ENCODE measurements at places on chromosomes 2 and 18. TPM values are rescaled to one million over a fixed set of nuclear protein-coding genes. Genes with fewer than 3 reads are reported as not detected.

ZNF236 gene
- 13.7 TPM for total RNA-seq

POTEF gene
- total RNA-seq, result not detected

- no peaks in the 10 kb centered on the region for H3K4me1 ChIP-seq
- peaks cover 8% of the 10 kb centered on the region for H3K27me3 ChIP-seq
- no peak overlapping the region for H3K4me3 ChIP-seq
Observed at GRCh38 chr2:239689985-239690384, 289.2 kb upstream of the HDAC4 start.

GRCh38 chr18:26121476-26121875, 12.2 kb upstream of the PSMA8 start:
- H3K4me1 ChIP-seq, result no peaks in the 10 kb centered on the region
- no peak overlapping the region for H3K27ac ChIP-seq
- H3K27me3 ChIP-seq, result peaks cover 2% of the 10 kb centered on the region
- H3K4me3 ChIP-seq, result no peak overlapping the region

- no peak overlapping the region for H3K4me3 ChIP-seq
- peaks cover 5% of the 10 kb centered on the region for H3K4me1 ChIP-seq
- H3K27ac ChIP-seq, result no peak overlapping the region
- no peak for DNase-seq
- H3K36me3 ChIP-seq, result no peaks in the 10 kb centered on the region
Observed at GRCh38 chr2:134583997-134584520, 134.7 kb downstream of the TMEM163 start.

LYG2 gene
- not detected for total RNA-seq

GRCh38 chr2:164737612-164738081, 104.0 kb downstream of the COBLL1 start:
- DNase-seq, result peak; percentile 50
- H3K4me1 ChIP-seq, result peaks cover 4% of the 10 kb centered on the region
- H3K27me3 ChIP-seq, result peaks cover 6% of the 10 kb centered on the region
- H3K27ac ChIP-seq, result no peak overlapping the region

REG3G gene
- total RNA-seq, result not detected

ASTL gene
- 2.5 TPM for total RNA-seq

GRCh38 chr2:177296040-177296439, 31.5 kb upstream of the NFE2L2 start:
- DNase-seq, result no peak
- H3K36me3 ChIP-seq, result no peaks in the 10 kb centered on the region
- no peaks in the 10 kb centered on the region for H3K27me3 ChIP-seq

GRCh38 chr2:64523666-64524603, at the start of gene AFTPH:
Gene AFTPH (plus strand): TSS chr2:64524328. CDS start chr2:64551475, 27,147 bp downstream.
- H3K36me3 ChIP-seq, result peaks cover 3% of the 10 kb centered on the region
- peaks cover 30% of the 10 kb centered on the region for H3K4me1 ChIP-seq
- DNase-seq, result peak; percentile 100

DNA sequence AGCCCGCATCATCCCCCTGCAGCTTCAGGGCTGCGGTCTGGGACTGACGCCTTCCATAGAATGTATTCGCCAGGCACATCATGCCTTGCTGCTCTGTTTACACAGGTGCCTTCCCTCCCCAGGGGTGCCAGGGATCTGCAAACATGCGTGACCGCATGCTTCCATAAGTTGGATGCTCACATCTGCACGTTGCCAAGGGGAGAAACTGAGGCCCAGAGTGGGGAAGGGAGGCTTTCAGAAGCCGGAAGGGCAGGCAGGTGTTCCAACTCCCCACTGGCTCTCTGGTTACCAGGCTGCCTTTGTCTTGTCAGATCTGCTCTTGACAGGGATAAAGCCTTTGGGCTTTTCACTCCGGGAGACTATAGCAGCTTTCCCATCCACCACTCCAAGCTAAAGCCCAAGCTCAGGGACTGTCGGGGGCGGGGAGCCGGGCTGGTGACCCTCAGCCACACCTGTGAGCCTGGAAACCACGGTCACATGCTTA, 125.8 kb upstream of the TNP1 start:
- no peaks in the 10 kb centered on the region for H3K36me3 ChIP-seq
- H3K4me1 ChIP-seq, result no peaks in the 10 kb centered on the region
- no peak for DNase-seq
- no peak overlapping the region for H3K4me3 ChIP-seq
- peaks cover 9% of the 10 kb centered on the region for H3K27me3 ChIP-seq

GRCh38 chr2:28088970-28089369, 198.4 kb downstream of the BABAM2 start:
- no peaks in the 10 kb centered on the region for H3K4me1 ChIP-seq
- no peaks in the 10 kb centered on the region for H3K36me3 ChIP-seq
- H3K27ac ChIP-seq, result no peak overlapping the region
- H3K27me3 ChIP-seq, result no peaks in the 10 kb centered on the region

ABCG8 gene
- not detected for total RNA-seq

- no peaks in the 10 kb centered on the region for H3K4me1 ChIP-seq
- no peaks in the 10 kb centered on the region for H3K27me3 ChIP-seq
- no peak for DNase-seq
Observed at GRCh38 chr2:133143645-133144044, 424.6 kb downstream of the NCKAP5 start.

DNA sequence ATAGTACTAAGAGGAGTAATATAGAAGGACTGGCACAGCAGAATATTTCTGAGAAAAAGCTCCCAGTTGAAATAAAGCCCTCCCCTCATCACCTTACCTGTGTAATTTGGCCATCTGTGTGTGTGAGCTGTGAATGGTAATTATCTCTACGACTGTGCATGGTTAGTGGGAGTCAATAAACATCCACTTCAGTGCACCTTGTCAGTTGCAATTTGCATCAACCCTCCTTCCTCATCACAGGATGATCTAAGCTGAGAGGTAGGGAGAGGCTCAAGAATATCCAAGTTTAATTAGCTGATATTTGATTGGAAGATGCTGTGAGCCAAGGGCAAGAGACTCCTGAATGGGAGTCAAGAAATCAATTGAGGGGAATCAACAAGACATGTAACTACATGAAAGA, 694.9 kb upstream of the KLHL29 start:
- no peaks in the 10 kb centered on the region for H3K4me1 ChIP-seq

IL36B gene
- total RNA-seq, result not detected

DNA sequence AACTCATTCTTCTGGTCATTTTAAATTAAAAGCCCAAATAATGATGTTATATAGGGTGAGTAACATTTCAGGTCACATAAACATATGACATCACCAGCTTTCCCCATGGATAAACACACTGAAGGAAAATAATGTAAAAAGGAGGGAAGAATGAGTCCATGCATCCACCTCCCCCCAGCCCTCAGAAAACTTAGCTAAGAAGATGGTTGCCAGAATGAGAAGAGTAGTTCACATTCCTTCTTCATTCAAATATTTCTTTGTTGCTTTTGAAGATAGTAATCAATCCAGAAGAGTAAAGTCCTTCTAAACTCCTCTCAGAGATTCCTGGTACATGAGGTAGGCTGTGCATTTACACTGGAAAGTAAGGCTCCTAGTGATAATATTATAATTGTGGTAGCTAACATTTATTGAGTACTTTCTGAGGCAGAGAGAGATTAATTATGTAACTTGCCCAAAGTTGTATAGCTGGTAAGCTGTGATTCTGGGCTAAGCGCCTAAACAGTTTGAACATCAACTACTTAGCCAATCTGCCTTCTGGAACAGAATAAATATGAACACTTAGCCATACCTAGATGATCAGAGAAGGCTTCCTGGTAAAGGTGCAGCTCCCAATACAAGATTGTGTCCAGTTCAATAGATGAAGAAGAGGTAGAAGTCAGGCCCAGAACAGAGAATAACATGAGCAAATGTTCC, 256.7 kb upstream of the FN1 start:
- no peaks in the 10 kb centered on the region for H3K4me1 ChIP-seq
- no peak for DNase-seq
- H3K36me3 ChIP-seq, result no peaks in the 10 kb centered on the region
- peaks cover 6% of the 10 kb centered on the region for H3K27me3 ChIP-seq
- no peak overlapping the region for H3K27ac ChIP-seq

CCT4 gene
- 255 TPM for total RNA-seq

Data from activated CD4-positive, alpha-beta T cell treated with anti-CD3 and anti-CD28 coated beads for 36 hours (primary cell).